Cortex of kidney (tissue), 1 donor: ENCODE measurements at places on chromosomes 2 and 18.

DNA sequence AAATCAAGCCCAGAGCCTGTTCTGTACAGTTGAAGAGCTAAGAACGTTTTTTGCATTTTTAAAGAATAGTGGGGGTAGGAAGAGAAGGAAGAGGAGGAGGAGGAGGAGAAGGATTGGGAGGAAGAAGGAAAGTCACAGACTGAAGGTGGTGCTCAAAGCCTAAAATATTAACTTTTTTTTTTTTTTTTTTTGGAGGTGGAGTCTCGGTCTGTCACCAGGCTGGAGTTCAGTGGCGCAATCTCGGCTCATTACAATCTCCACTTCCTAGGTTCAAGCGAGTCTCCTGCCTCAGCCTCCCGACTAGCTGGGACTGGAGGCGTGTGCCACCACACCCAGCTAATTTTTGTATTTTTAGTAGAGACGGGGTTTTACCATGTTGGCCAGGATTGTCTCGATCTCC lies 18.3 kb upstream of the KLHL29 start:
- DNase-seq, result no peak

GRCh38 chr2:102674836-102675235 lies 55.5 kb downstream of the SLC9A2 start:
- no peak for DNase-seq

GRCh38 chr18:55774505-55774904 lies 186.5 kb upstream of the TCF4 start:
- no peak for DNase-seq

- no peak for DNase-seq
These were observed 26.2 kb downstream of the TFPI start for GRCh38 chr2:187528042-187528441.

DNA sequence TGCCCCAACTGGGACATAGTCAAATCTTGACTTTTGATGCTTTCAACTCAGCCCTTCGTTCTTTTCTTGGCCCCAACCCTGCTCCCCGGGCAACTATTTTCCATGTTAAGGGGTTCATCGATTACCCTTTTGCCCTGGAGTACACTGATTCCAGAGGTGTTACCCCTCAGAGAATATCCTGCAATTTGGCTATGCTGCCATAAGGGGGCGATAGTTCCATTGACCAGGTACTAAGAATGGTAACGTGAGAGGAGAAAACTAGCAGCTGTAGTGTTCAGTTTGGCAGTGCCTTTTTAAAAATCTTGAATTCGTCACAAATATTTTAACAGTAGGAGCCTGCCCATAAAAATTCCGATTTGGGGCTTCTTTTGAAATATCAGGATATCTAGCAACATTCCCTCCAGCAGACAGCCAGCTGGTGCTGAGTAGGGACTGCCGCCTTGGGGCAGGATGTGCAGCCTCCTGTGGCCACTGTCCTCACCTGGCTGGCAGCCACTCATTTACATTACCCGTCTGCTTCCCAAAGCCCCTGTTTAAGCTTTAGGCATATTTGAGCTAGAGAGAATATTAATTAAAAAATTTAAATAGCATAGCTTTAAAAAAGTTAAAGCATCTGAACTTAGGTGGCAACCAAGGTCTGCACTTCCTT lies 146.3 kb upstream of the SKOR2 start:
- no peak for DNase-seq

GRCh38 chr2:69477627-69478026 lies 40.4 kb upstream of the NFU1 start:
- no peak for DNase-seq

GRCh38 chr2:85353876-85354285 lies 447 bp downstream of the RETSAT start:
- DNase-seq, result no peak

DNA sequence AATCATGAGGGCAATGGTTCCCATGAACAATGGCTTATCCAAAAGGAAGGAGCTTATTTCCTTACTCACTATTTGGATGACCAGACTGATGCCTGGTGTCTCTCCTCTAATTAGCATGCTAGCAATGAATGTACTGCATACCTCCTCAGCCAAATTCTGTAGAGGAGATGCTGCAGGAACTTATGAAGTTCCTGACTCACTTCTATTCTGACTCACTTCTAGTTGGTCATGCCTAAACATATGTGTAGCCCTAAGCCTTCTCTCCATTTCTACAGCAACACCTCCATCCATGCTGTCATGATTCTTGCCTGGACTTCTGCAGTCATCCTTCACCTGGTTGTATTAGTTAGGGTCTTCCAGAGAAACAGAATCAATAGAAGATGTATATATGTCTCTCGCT lies 59.9 kb upstream of the MRPS9 start:
- DNase-seq, result no peak

GRCh38 chr2:172826522-172826921 lies 90.9 kb downstream of the RAPGEF4 start:
- no peak for DNase-seq

DNA sequence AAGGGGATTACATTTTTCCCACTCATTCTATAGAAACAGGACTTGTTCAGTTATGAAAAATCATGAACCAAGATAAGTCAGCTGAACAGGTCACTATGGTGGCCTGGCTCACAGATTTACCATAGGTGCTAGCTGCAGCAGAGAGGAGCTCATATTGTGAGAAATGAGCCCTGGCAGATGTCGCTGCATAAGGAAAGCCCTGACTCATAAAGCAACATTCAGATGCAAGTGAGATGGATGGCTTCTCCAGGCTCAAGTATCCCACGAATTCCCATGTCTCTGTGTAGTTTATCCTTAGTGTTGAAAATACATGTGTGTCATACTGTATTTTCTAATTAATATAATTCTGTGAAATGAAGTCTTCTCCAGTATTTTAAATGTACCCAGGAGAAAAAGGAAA lies 115.0 kb upstream of the LHCGR start:
- no peak for DNase-seq

- no peak for DNase-seq
These were observed 42.4 kb downstream of the CYB5A start for GRCh38 chr18:74249181-74249968.

GRCh38 chr2:85914922-85915321 lies 26.1 kb upstream of the ST3GAL5 start:
- no peak for DNase-seq

GRCh38 chr18:9619990-9620389 lies 5.6 kb upstream of the PPP4R1 start:
- no peak for DNase-seq

DNA sequence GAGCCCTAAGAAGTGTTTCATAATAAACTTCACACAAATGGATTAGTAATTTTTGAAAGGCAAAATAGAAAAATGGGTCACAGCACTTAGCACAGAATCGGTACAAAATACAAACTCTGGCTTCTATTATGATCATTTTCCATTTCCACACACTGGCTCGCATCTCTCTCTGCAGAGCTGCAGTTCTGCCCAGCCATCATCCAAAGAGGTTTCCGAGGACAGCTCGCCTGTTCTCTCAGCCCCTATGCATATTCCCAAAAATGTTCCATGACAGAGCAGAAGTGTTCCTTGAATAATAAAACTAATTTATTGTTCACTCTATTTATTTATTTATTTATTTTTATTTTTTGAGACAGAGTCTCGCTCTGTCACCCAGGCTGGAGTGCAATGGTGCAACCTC lies 115.6 kb downstream of the AP1S3 start:
- DNase-seq, result no peak

GRCh38 chr2:240865391-240865790 lies 3.2 kb upstream of the AGXT start:
- no peak for DNase-seq

DNA sequence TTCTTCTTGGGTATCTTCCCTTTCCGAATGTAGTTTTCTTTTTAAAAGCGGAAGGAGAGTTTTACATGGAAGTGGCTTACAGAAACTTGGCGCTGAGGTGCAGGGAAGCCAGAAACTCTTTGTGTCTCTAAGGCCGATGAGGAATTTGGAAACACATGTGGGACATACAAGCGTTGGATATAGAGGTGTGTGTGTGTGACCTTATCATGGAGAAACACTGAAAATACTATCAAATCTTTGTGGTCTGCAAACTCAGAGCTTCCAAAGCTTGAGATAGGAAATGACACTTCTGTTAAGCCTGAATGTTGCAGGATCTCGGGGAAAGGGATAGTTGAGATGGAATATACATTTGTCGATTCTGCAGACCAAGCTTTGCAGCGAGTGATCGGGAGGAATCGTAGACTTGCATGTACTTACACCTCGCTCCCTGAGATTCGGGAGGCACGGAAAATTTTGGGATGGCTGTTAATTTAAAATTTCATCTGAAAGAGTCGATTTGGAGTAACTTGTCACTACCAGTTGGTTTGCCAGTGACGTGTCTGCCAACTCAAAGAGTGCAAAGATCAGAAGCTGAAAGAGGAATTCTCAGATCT lies 1.0 kb downstream of the NAB1 start:
- no peak for DNase-seq

GRCh38 chr2:174343623-174344455 lies 9.1 kb downstream of the SP9 start:
- DNase-seq, result no peak

GRCh38 chr18:46031741-46032140 lies 40.3 kb downstream of the PSTPIP2 start:
- DNase-seq, result no peak

GRCh38 chr2:222465746-222466145 lies 41.4 kb downstream of the SGPP2 start:
- DNase-seq, result no peak

- no peak for DNase-seq
These were observed 507.6 kb upstream of the TNP1 start for GRCh38 chr2:217367464-217367863.

DNA sequence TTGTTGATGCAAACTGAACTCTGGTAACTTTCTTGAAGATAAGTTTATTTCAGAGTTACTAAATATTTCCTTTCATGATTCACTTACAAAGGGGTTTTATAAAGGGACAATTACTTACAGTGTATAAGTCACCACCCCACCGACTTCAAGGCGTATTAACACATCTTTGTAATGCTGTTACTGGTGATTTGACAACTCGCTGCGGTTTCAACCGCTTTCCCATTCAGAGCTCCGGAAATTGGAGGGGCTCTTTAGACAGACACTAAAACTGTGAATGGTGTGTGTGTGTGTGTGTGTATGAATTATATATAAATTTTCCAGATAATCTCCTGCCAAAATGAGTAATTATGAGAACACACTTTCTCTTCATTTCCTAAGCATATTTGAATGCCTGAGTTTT lies 4.9 kb downstream of the TM4SF20 start:
- no peak for DNase-seq

GRCh38 chr2:118221536-118222272 lies 133.4 kb downstream of the INSIG2 start:
- no peak for DNase-seq

DNA sequence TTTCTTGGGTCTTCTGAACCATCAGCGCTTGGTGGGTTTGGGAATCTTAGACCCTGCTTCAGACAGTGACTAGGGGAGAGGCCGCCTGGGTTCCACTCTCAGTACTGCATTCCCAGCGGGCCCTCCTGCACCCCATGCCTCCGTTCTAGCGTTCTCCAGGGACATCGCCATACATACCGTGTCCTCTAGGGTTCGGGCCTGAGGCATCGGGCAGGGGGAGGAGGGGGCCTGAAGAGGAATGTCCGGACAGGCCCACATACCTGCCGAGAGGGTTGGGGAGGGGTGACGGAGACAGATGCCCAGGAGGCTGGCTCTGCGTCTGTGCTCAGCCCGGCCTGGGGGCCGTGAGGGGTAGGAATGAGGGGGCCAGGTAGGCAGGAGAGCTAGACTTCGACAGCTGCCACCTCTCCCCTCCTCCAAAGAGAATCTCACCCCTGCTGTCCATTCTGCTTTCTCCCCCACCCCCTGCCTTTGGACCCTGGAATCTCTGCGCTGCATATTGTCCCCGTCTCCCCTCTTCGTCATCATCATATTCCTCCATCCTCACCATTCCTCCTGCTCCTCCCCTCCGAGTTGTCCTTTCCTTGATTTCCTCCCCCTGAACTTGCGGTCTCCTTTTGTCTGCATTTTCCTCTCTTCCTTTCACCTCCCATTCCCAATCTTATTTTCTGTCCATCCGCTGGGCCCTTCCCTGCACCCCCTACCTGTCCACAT lies 7.8 kb upstream of the WNT10A start:
- DNase-seq, result no peak

- no peak for DNase-seq
These were observed 5.3 kb upstream of the GDF7 start for GRCh38 chr2:20661421-20662307.

DNA sequence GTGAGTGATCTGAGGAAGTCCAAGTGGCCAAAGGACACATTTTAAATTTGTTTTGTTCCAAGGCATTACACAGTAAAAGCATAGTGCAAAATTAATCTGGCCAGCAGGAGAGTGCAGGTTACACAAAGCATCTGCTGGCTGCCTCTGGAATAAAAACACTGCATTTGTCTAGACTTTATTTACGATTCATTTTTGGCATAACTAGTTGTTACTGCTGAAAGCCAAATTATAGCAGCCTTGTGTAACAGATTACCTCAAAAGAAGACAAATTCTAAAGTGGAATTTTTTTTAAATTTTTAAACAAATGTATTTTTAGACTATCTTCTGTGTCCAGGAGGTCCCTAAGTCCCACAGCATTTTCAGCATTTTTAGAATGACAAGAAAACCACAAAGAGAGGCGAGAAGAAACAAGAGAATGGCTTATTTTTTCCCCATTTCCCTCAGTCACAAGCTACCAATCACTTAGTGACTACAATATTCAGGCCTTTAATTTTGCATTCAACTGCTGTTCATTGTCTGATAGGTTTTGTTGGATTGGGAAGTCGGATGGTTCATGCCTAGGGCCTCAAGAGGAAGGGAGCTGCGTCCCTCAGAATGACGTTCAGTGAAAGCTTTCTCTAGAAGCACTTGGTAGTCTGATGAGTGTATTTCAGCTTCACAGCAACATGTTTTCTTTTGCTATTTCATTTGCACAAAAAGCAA lies 46.0 kb downstream of the TMEFF2 start:
- DNase-seq, result no peak

DNA sequence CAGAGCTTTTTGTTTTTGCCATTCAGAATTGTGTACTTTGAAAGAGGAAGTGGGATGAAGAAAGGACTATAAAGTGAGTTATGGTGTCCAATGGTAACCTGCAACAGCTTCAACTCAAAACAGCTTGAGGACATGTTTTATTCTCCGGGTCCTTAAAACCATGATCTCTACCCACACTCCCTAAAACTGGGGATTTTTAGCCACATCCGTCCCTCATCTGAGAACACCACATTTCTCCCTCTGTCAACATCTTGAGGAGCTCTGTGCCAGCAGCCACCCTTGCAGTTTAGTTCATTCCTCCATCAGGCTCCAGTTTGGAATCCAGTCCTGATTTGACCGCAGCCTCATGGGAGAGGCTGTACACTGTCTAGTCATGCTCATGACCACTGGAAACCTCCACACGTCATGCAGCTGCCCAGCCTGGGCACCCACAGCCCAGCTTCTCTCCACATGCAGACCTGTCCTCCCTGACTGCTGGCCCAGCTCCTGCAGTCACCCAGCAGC lies 62.6 kb downstream of the C18orf63 start:
- no peak for DNase-seq

- DNase-seq, result no peak
These were observed 26.5 kb downstream of the CRACDL start for GRCh38 chr2:98909317-98910211.

GRCh38 chr18:79943608-79944125 lies 7.8 kb downstream of the SLC66A2 start:
- DNase-seq, result no peak

- no peak for DNase-seq
These were observed 337.2 kb upstream of the SLC39A10 start for GRCh38 chr2:195319548-195320412.
